Activated CD8-positive, alpha-beta T cell treated with anti-CD3 and anti-CD28 coated beads for 36 hours (primary cell): ENCODE measurements at places on chromosomes 1 and 21. TPM values are rescaled to one million over a fixed set of nuclear protein-coding genes. Genes with fewer than 3 reads are reported as not detected.

GRCh38 chr1:99648107-99648506 lies 2.2 kb downstream of the PALMD start:
- no peak for DNase-seq

DNA sequence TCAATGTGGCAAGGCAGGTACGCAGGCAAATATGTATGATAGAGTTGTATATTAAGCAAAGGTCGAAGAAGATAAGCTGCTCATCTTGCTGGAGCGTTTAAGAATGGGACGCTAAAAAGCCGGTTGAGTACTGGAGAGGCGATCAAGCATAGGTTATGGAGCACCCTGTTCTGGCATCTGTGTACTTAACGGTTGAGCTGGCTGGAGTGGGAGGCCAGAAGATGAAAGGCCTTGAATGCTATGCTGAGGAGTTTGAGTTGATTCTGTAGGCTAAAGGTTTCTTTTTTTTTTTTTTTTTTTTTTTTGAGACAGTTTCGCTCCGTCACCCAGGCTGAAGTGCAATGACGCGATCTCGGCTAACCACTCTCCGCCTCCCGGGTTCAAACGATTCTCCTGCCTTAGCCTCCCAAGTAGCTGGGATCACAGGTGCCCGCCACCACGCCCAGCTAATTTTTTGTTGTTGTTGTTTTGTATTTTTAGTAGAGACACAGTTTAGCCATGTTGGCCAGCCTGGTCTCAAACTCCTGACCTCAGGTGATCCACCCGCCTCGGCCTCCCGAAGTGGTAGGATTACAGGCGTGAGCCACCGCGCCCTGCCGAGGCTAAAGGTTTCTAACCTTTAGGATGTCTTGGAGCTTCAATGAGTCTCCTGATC lies 850 bp upstream of the KHDC4 start:
- DNase-seq: no peak

The LCE1C gene
- total RNA-seq: not detected

The PTGFRN gene
- total RNA-seq: 7.0 TPM

The MACF1 gene
- 215 TPM for total RNA-seq

The ALX3 gene
- not detected for total RNA-seq

DNA sequence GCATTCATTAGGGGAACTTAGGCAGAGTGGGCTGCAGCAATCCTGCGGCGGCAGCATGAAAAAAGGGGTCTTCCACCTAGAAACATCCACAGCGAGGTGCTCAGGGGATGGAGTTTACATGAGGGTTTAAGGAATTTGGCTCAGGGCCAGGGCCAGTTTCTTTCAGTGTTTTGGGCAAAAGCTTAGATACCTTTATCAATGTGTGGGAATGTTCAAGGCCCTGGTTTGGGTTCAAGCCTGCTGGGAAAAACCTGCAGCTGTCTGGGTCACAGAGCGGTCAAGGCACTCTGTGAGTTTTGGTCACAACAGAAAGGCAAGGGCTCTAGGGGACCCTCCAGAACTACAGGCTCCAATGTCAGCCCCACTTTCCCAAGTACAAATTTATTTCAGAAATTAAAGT lies 230.3 kb downstream of the DISC1 start:
- no peak for DNase-seq

DNA sequence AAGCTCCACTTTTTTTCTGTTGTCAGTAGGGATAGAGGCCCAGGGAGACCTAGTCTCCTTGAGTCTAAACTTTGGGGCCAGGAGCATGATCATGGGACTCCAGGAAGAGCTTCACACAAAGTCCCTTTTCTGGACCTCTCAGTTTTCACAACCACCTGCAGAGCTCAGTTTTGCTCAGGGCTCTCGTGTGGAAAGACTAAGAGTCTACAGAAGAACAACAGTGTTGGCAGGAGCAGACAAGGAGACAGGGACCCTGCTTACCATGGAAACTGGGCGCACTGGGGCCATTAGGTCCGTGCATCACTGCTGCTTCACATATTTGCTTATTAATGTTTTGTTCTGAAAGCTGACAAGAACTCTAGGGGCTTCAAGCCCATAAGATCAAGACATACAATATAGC lies 63.9 kb upstream of the HSD17B7 start:
- DNase-seq: no peak

GRCh38 chr1:244968471-244968871 lies 104.1 kb upstream of the HNRNPU start:
- DNase-seq: no peak

The CATSPERE gene
- total RNA-seq: 0.58 TPM

DNA sequence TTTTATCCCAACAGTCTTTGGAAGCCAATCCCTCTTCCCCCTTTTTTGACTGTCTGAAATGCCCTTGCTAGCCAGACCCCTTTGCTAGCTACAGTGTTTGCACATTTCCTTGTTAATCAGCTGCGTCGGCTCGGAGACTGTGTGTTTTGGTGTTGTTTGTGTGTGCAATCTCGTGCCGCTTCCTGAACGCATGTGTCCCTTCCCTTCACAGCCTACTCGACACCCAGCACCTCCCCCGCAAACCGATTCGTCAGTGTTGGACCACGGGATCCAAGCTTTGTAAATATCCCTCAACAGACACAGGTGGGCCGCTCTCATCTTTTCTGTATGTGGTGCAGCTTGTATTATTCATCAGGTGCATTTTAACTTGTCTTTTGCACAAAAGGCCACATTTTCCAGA lies 298.7 kb downstream of the TM2D1 start:
- no peak for DNase-seq

The MATN1 gene
- 0.45 TPM for total RNA-seq

GRCh38 chr21:36699546-36700294 lies 805 bp downstream of the SIM2 start:
- no peak for DNase-seq

GRCh38 chr1:100441651-100442050 lies 89.3 kb downstream of the CDC14A start:
- peak; percentile 65 for DNase-seq

The FCRLA gene
- total RNA-seq: not detected

The GJB3 gene
- not detected for total RNA-seq

The OR2L8 gene
- total RNA-seq: 0.34 TPM

- no peak for DNase-seq
Measured at GRCh38 chr1:196317535-196318522, 290.4 kb downstream of the KCNT2 start.

- no peak for DNase-seq
Measured at GRCh38 chr21:31203431-31204054, 140.5 kb downstream of the TIAM1 start.

- DNase-seq: no peak
Measured at GRCh38 chr1:106173101-106173500, 883.4 kb upstream of the PRMT6 start.

GRCh38 chr1:176066709-176067108 lies 140.4 kb downstream of the COP1 start:
- no peak for DNase-seq

GRCh38 chr1:33032126-33032869 lies 4.4 kb downstream of the AK2 start:
- DNase-seq: no peak

GRCh38 chr1:40908350-40908749 lies 46.2 kb upstream of the CITED4 start:
- DNase-seq: no peak

DNA sequence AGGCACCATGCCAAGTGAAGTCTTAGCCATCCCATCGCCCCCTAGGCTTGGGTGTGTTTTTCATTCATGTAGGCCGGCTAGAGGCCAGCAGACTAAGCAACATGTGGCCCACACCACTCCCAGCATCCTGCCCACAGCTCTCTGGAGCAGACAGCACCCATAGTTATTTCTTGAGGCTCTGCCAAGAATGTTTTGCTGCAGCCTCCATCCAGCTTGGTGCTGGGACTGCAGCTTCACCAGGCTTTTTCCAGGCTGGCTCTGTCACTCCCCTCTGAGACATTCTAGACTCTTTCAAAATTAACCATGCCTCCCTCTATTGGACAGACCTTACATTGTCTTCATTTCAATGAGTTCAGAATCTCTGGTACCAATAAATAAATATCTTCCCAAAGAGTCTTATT lies 104.2 kb downstream of the DUSP10 start:
- DNase-seq: no peak

- DNase-seq: no peak
Measured at GRCh38 chr1:150764617-150765101, 919 bp downstream of the CTSS start.

DNA sequence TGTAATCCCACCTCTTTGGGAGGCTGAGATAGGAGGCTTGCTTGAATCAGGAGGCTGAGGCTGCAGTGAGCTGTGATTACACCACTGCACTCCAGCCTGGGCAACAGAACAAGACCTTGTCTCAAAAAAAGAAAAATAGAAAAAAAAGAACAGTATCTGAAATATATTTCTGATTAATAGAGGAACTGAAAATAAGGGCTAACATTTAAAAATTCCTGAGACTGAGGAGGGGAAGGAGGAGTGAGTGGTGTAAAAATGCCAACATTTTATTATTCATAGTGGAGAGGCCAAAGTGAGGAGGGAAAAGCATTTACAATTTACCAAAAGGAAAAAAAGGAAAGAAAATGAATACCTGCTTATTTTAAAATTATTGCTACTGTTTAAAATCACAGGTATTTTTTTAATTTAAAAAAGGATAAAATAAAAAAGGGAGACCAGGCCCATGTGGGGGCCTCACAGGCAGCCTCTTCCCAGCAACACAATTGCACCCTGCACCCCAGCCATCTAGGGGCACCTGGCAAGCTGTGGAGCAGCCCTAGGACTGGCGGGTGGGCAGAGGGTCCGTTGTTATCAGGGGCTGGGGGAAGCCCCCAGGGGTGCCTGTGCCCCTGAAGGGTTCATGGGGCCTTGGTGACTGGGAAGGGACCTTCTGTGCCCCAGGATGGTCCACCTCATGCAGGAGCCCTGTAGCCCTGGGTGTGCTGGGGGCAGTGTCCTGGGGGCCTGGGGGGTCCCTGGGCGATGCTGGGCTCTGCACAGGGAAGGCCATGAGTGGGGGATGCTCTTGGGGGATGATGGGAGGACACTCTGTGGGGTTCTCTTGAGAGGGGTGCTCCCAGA lies 34.8 kb upstream of the ADARB1 start:
- no peak for DNase-seq

The EPRS1 gene
- 200 TPM for total RNA-seq

The RXFP4 gene
- not detected for total RNA-seq

DNA sequence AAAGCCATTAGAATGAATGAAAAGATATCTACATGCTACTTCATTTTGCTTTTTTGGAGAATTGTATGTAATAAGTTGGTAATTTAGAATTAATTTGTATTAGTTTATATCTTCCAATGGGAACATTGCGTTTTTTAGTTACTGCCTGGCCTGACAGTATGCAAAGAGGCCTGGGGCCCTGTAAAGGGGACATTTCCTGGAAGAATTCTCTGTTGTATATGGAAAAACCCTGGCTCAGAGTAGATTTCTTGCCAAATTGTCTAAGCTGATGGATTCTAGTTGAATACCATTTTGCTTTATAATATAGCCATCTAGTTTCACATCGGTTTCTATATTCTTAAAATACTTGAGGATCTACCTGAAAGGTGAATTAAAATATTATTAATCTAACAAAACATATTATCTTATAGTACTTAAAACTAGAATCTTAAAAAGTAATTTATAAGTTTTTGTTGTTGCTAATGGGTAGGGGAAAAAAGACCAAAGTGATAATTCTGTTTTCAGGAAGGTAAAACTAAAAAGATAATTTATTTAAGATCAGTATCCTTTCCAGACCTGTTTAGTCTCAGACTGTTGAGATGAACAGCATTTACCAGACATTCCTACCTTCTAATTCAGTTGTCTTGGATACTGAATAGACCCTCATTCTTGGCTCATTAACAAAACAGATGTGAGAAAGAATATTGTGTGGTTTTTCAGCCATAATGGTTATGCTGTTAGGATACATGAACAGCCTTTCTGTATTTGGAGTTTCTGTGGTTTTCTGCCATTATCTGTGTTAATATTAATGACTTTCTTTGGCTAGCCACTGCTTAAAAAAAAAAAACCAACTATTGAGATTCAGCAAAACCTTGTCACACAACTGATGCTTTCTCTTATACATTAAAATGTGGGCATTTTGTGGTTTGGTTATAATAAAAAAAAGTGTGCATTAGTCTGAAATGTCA lies 4.8 kb downstream of the AGO3 start:
- no peak for DNase-seq

- no peak for DNase-seq
Measured at GRCh38 chr1:116253566-116254382, 119.3 kb upstream of the ATP1A1 start.

The KCND3 gene
- not detected for total RNA-seq

The PADI2 gene
- not detected for total RNA-seq
